ENCODE measurements at places on chromosomes 1 and 21.

GRCh38 chr1:61472876-61473275 is 252.1 kb downstream of the TM2D1 start:
- DNase-seq: no peak

- DNase-seq: peak; percentile 43
Observed at GRCh38 chr1:157311730-157312081, 173.5 kb upstream of the ETV3 start.

DNA sequence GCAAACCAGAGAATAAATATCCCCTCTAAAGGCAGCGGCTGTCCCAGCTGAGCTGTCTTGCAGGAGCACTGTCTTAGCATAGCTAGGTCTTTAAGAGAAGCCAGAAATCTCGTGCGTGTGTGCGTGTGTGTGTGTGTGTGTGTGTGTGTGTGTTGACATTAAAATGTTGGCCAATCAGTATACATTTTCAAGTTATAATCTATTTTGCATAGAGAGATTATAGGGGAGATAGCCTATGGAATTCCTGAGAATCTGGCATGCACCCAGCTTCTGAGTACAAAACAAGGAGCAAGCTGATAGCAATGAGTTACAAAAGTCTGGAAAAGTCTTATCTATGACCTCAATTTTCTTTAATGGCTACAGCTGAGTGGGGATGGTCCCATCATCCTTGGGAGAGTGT is 17.7 kb downstream of the METTL13 start:
- DNase-seq: no peak

DNA sequence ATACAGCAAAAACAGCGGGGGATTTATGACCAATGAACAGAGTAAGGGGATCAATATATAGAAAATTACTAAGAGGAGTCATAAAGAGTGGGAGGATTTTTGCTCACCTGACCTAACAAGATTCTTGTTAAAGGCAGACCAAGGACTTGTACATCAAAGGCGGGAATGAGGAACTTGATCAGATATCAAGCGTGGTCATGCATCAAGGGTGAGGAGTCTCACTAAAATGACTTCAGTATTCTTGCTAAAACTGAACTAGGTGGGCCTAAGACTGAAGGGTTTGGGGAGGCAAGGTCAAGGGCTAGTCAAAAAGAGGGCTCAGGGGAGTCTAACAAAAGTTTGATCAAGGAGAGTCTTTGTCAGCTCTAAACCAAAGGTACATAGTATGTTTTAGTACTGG is 2.1 kb downstream of the MOV10 start:
- DNase-seq: no peak

DNA sequence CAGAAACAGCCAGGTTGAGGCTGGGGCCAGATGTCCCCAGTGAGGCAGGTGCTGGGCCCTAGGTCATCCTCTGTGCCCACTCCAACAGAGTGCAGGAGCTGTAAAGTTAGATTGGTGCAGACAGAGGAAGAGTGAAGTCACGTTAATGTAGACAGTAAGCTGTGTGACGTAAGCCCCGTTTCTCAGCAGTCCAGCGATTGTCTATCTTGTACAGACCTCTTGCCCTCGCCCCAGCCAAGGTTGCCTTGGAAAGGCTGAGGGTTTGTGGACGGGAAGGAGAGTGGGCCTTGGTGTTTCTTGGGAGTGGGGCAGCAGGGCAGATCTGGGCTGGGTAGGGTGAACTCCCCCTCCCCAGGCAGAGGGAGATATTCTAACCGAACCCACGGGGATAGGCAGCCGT is 13.5 kb downstream of the FAAH start:
- peak; percentile 45 for DNase-seq

- DNase-seq: peak; percentile 76
Observed at GRCh38 chr1:89821322-89822108, 683 bp downstream of the LRRC8D start.

DNA sequence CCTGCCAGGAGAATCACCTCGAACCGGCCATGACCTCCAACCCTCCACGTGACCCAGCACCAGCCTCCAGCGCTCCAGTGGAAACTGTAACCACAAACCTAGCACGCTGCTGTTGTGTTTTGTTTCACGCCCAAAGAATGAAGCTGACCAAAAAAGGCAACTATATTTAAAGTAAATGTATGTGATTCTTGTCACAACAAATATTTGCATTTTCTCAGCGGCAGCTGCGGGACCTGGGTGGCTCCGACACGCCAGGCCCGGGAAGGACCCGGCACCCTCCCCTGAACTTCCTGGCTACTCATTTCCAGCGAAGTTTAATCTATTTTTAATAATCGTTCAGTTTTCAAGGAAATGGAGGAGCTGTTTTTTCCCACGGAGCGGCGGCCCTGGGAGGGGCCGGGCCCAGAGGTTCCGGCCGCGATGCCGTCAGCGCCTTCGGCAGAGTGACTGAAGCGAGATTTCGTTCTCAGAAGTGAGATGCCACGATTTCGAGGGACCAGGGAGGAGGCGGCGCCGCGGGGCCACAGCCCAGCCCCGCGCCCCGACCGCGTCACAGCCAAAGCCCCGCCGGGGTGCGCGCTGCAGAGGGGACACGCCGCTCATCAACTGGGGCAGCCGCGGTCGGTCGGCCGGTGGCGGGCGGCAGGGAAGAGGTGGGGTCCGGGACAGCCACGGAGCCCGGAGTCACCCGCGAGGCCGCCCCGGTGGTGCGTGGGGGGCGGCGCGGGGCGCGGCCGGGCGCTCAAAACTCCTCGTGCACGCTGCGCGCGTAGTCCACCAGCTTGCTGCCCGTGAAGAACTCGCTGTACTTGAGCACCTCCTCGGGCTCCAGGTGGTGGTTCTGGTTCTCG is 3.0 kb upstream of the TNFRSF4 start:
- DNase-seq: no peak

DNA sequence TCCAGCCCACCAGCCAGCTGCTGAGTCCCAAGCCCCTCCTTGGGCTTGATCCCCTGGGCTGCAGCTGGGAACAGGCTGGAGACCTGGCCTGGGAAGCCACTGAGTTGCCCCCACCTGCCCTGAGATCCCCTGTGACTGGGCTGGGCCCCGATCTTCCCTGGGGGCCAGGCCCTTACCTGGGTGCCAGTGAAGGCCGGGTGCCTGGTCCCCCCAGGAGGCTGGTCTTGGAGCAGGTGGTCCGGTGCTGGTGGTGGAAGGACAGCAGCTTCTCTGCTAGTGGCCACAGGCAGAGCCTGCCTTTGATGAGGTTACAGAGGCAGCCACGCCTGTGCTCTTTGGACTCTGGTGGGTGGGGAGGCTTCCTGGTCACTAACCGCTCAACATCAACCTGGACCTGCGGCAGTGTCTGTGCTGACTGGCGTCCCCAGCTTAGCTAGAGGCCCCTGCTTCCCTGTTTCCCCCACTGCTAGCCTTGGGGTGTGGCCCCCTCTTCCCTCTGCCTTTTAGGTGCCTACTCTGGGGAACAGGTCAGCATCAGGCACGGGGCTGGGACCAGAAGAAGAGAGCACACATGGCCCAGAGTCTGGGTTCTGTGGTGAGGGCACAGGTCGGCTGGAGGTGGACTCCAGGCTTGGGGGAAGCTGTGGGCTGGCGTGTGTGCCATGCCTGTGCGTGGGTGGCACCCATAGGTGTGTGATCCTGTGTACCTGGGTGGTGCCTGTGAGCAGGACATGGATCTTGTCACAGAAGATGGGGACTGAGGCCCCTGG is at the start of gene EPS8L3:
EPS8L3 (minus strand) TSS at position 278 of the 770 bp plus-strand sequence. CDS start 2,174 bp downstream, outside the sequence.
- peak; percentile 45 for DNase-seq

- no peak for DNase-seq
Observed at GRCh38 chr21:40379881-40380810, 466.8 kb downstream of the DSCAM start.

GRCh38 chr1:147287133-147287865 is 44.8 kb downstream of the CHD1L start:
- DNase-seq: no peak

- DNase-seq: peak; percentile 53
Observed at GRCh38 chr1:42932442-42932941, 26.2 kb downstream of the SLC2A1 start.

GRCh38 chr1:60341274-60341673 is 267.7 kb upstream of the C1orf87 start:
- DNase-seq: no peak
